Tibial artery (tissue), 4 donors: ENCODE measurements at places on chromosomes 1 and 21.

DNA sequence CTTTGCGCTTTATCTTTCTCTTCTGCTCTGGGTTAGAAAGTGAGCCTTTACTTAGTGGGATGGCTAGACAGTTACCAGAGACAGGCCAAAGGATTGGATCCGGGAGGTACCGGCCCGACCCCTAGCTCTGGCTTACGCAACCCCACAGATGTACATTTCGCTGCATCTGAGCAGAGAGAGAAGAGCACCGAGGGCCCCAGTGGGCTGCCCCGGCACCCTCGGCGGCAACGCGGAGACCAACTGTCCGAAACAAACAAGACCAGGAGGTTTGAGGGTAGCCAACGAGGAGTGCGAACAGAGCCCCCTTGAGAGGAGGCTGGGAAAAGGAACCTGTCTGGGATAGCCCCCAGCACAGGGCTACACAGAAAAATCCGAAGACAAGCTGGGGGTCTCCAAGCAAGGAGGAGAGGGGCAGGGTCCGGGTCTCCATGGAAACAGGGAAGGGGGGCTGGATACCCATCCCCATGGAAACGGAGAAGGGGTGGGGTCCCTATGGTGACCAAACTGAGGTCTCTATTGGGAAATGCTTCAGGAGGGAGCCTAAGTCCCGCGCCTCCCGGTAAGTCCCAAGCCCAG is 373 bp downstream of the MTF1 start:
- no peak for DNase-seq

GRCh38 chr1:101964708-101965107 is 32.0 kb downstream of the OLFM3 start:
- no peak for DNase-seq

DNA sequence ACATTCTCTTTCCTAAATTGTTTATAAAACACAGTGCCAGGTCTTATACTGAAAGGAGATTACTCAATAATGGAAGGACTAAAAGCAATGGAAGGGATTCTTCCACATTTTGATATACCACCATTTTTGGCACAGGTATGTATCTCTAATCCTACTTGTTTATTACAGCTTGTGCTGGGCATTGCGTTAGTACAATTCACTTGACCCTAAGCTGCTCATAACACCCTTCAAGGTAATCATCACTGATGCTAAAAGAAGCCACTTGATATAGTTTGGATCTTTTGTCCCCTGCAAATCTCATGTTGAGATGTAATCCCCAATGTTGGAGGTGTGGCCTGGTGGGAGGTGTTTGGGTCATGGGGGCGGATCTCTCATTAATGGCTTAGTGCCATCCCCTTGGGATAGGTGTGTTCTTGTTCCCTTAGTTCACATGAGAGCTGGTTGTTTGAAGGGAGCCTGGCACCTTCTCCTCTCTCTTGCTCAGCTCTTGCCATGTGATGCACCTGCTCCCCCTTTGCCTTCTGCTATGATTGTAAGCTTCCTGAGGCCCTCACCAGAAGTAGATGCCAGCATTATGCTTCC is 71.1 kb downstream of the NIBAN1 start:
- DNase-seq, result no peak

DNA sequence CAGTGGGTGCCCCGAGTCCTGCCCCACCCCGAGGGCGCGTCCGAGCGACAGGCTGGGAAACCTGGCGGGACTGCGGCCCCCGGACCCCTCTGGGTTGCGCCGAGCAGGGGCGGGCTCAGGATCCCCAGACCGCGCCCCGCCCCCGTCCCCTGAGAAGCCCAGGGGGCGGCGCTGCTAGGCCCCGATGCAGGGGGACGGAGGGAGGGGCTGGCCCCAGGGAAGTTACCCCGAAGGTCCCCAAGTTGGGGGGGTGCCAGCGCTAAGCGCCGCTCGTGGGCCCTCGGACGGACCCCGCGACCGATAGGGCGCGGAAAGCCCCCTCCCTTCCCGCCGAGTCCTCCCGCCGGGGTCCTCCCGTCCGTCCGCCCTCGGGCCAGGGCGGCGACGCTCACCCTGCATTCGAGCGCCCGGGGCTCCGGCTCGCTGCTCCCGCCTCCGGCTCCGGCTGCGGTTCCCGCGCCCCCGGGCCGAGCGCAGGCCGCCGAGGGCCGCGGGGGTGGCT is 414 bp downstream of the GPR153 start:
- no peak for DNase-seq

DNA sequence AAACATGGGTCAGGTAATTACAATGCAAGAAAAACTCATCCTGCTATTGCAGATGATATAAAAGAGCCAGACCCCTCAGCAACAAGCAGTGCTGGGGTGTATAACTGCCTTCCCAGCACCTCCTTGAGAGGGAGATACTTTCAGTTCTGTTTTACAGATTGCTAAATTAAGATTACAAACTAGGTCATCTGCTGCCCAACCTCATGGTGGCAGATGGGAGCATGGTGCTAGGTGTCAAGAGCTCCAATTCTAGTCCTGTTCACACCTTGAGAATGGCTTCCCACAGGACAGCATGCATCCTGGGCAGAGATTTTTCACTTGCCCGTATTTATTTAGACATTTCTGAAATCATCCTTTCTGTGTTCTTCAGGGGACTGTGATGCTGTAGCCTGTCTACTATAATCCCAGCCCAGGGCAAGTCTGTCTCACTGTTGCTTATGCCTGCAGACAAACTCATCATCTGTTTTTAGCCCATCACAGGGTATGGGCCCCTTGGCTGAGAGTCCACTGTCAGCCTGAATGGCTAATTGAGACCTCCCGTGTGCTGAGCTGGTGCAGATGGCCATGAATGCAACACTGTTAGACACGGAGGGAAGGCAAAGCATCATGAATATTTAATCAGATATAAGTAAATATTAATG is 40.2 kb upstream of the PBX1 start:
- no peak for DNase-seq
